ENCODE measurements at places on chromosomes 13 and 19. TPM values are rescaled to one million over a fixed set of nuclear protein-coding genes. Genes with fewer than 3 reads are reported as not detected.

- peak; percentile 38 for DNase-seq
Measured at GRCh38 chr19:1843646-1844394, 4.5 kb downstream of the REXO1 start.

The ZNF134 gene
- total RNA-seq: 55.3 TPM

- DNase-seq: no peak
Measured at GRCh38 chr19:57818378-57818777, 3.7 kb upstream of the ZNF552 start.

The ZNF600 gene
- total RNA-seq: 2.7 TPM

The SIAH3 gene
- total RNA-seq: not detected

- DNase-seq: peak; percentile 60
Measured at GRCh38 chr19:1251330-1252220, 3.2 kb downstream of the MIDN start.

- DNase-seq: no peak
Measured at GRCh38 chr13:44739120-44739519, 163.0 kb upstream of the TSC22D1 start.

- no peak for DNase-seq
Measured at GRCh38 chr19:30445385-30445784, 73.2 kb downstream of the ZNF536 start.

DNA sequence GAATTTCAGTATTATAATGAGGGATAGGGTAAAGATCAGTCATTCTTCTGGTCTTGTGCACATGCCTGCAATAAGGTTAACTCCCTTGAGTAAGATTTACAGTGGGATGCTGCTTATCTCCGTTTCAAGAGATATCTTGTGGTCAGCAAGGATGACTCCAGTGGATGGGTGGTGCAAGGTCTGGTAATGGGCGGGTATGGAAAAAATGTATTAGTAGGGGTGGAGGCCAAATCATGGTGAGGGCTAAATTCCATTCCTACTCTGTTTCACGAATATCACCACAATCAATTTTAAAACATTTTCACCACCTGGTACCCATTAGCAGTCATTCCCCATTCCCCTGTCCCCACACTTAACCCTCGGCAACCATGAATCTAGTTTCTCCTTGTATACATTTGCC, 40.6 kb downstream of the CCDC122 start:
- no peak for DNase-seq

The NLRP5 gene
- not detected for total RNA-seq

GRCh38 chr19:6767357-6768235, at the start of gene SH2D3A:
TSS of gene SH2D3A (minus strand) at chr19:6767435. CDS start at chr19:6763748, 3,687 bp downstream.
- peak; percentile 96 for DNase-seq
